ENCODE measurements at places on chromosomes 3 and 15.

- no peak for DNase-seq
Observed at GRCh38 chr15:70258369-70259027, 160.8 kb upstream of the TLE3 start.

DNA sequence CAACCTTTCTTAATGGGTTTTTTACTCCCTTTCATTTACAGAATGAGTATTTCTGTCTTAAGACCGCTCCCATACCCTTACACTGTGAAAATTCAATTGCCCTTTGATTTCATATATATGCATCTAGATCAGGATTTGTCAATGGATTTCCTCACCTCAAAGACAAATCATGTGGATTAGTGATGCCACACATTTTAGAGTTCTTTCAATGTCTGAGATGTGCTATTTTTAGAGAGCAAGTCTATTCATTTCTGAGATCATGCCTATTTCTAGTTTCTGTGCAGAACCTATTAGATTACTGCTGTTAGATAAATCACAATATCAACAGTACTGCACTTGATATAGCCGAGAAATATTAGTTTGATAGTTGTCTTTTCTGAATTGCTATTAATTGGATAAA is 137.3 kb downstream of the GABRB3 start:
- DNase-seq: no peak

DNA sequence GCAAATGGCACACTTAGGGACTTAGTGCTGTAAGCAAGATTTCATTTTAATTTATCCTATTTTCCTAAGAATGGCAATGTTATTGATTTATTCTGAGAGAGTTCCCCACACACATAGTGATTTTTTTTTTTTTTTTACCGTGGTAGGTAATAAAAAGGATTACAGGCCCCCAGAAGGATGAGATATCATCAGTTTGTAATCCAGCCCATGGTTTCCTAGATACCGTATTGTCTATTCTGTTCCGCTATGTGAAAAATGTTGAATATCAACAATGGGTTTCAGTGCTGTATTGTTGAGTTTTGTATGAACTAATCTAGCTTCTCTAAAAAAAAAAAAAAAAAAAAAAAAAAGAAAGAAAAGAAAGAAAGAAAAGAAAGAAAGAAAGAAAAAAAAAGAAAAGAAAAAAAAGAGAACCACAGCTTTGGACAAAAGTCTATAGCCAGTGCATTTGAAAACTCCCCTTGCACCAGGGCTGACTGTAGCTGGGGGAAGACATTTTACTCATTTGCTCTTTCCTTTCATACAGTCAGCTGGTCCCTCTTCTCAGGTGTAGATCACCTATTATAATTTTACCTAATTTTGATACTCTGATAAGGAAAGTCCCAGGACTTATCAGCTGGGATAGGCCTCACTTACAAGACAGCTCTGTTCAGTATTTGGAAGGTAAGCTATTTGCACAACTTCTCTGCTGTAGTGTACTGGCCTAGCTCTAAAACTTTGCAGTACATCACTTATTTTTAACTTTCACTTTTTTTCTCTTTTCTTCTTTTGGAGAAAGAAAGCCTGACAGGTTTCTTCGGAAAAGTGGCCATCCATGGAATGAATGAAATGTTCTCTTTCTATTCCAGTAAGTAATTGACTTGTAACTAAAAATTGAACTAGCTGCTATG is 101.4 kb upstream of the SOX2 start:
- no peak for DNase-seq

GRCh38 chr15:52677593-52678467 is 1.4 kb downstream of the ATOSA start:
- no peak for DNase-seq

DNA sequence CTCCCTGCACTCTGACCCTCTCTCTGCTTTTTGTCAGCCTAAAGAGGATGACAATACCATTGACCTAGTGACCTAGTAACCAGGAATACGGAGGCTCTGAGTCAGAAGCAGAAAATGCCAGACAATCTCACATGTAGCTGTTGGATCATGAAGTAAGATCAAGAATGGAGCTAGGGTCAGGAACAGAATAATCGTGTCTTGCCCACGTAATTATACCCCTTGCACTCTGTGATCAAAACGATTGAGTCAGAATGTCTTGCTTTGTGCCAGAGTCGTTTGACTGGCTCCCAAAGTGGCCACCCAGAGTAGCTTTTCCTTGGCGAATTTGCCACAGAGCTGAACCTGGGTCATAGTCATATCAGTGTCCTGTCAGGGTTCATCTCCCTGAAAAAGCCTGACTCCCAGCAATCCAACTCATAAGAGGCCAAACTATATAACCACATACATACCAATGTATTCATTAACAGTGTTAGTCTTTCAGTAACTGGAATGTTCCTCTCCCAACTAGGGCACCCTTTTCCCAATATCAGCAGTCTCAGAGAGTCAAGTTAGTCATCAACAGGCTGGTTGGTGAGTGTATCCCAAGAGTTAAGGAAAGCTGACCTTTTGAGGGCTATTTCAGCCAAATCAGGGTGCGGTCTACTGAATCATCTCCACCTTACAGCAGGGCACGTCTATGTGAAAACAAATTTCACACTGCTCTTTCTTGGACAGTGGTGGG is 5.0 kb upstream of the CDV3 start:
- DNase-seq: no peak
